ENCODE measurements at places on chromosomes 7 and 10.

DNA sequence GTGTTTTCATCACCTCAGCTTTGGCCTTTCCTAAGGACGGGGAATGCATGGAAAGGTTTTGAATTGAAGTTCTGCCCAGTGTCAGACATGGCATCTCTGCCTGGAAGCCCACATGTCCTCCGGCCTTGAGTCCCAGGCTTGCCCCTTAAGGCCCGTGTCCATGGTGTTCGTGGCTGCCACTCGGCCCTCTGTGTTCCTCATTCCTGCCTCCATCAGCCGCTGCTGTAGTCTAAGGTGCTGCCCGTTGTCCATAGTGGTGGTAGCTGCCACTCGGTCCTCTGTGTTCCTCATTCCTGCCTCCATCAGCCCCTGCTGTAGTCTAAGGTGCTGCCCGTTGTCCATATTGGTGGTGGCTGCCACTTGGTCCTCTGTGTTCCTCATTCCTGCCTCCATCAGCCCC is 180.7 kb upstream of the SHH start:
- no peak for DNase-seq

DNA sequence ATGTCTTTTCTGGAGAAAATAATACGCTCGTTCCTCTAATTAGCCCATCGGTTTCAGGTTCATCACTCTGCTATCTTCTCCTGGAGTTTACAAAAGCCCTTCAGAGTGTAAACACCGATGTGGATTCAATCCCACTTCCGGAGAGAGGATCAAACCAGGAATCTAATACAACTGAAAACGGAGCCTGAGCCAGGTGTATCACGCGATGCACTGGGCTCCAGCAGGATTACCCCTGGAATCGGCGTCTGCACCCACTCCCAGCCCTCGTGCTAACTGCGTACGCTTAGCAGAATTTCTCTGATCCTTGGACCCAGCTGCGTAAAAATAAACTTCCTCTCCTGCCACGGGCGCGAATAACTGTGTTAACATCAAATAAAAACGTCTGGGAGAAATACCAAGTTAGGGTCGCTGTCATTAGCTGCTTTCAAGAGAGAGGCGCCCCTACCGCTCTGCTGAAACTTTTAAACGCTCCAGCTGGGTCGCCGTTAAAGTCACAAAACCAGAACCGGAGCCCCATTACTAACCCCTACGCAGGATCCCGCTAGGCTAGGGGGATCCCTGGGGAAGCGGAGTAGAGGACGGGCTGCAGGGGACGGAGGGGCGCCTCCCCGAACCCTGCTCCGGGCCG is 502 bp downstream of the ZNF3 start:
- no peak for DNase-seq

DNA sequence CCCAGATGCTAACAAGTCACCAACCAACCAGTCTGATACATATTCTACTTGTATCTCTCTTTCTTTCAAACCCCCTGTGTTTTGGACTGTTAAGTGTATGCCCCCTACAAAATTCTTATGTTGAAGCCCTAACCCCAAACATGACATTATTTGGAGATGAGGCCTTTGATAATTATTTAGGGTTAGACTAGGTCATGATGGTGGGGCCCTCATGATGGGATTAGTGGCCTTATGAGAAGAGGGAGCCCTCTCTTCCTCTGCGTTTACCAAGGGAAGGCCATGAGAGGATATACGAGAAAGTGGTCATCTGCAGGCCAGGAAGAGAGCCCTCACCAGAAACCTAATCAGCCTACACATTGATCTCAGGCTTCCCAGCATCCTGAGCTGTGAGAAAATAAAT is 2.5 kb downstream of the RAPGEF5 start:
- DNase-seq, result no peak

DNA sequence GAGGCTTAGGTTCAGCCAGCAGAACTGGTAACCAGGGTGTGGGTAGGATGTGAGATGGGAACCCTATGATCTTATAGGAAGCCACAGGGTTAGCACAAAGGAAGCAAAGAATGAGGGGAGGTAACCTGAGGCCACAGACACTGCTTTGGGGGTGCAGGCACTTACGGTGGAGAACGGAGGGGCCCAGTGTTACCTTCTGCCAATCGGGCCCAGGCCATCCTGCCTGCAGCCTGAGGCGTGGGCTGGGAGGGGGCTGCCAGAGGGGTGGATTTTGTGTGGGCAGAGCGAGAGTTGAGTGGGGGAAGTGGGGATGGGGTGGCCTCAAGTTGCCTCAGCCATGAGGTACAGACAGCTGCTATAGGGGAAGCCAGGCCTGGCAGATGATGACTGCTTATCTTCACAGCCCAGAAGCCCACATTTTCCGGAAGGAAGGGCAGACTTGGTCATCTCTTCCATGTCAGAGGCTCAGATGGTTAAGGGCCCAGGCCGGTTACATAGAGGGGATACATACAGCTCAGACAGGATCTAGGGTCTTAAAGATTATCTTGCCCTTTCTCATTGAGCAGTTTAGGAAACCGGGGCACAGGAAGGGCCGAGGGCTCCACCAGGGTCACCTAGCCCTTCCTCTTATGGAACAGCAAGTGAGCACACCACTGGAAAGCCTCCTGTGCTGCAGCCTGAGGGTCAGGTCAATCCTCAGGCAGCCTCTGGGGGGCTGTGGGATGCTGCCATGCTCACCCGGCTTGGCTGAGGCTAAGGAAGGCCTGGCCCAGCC is 24.4 kb upstream of the VSIR start:
- DNase-seq, result no peak

- DNase-seq, result no peak
Measured at GRCh38 chr10:61653699-61654098, 9.0 kb upstream of the CABCOCO1 start.

GRCh38 chr10:132564249-132564605 is 26.6 kb downstream of the INPP5A start:
- DNase-seq, result no peak

- DNase-seq, result no peak
Measured at GRCh38 chr7:116325517-116325916, 115.2 kb downstream of the TES start.

- peak; percentile 76 for DNase-seq
Measured at GRCh38 chr7:112205343-112206237, 609 bp downstream of the DOCK4 start.

DNA sequence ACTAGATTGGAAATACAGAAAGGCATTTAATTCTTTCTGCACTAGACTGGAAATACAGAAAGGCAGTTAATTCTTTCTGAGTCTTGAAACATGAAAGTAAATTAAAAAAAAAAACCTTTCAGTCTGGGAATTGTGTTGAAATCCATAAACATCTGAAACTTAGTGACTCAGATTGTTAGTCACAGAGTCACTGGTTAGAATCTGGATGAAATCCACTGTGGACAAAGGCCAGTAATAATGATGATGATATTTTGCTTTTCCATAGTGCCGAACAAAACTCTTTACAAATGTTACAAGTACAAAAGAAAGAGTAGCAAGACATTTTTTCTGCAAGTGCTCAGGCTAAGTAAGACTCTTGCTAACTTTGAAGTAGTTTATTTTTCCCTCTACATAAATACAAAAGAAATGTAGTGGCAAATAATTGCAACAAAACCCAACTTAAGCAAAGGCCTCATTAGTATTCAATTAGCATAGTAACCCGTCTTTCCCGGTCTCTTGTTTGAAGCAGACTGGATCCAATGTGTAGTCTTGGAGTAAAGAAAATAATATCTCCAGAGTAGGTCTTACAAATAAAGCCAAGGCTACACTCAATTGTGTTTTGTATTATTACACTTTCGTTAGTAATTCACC is 5.8 kb upstream of the PRTFDC1 start:
- no peak for DNase-seq

- no peak for DNase-seq
Measured at GRCh38 chr7:95793658-95794057, 21.3 kb downstream of the DYNC1I1 start.

DNA sequence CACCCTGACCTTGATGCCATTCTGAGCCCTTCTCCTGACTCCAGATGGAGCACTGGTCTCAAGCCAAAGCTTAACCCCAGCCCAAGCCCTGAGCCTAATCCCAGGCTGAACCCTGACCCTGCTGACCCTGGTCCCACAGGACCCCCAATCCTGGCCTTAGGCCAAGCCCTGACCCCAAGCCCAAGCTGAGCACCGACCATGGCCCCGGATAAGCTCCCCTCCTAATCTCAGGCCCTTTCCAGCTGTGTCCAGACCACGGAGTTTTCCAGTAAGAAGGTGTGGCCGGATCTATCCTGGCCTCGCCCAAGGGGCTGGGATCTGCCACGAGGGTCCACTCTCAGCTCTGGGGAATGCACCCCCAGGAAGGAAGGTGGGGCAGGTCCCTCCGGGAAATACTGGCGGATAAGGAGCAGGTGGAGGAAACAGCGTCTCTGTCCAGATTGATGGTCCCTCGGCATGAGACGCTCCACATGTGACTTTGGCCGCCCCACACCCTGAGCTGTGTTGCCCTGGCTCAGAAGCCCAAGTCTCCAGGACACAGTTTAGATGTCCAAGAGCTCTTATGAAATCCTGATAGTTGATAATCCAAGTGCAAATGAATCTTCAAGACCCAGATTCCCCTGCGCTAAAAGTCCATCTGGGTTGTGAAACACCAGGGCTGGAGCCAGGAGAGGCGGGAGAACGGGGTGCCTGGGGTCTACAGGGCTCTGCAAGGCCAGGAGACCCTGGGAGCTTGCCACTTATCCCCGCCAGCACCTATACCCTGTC is 10.4 kb downstream of the ELN start:
- no peak for DNase-seq

GRCh38 chr10:570628-571163 is 118.8 kb downstream of the DIP2C start:
- no peak for DNase-seq

DNA sequence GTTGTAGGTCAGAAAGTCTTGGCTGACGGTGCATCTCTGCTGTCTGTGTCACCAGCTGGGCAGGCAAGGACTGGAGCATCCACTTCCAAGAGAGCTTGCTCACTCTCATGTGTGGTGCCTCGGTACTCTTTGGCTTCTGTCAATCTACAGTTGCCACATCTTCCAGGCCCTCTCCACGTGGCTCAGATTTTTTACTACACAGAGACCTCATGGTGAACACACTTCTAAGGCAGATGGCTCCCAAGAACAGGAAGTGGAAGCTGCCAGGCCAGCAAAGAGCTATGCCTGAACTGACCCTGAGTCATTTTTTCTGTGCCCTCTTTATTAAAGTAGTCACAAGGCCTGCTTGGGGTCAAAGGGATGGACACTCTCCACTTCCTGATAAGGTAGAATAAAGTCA is 351.5 kb upstream of the AUTS2 start:
- DNase-seq, result no peak

DNA sequence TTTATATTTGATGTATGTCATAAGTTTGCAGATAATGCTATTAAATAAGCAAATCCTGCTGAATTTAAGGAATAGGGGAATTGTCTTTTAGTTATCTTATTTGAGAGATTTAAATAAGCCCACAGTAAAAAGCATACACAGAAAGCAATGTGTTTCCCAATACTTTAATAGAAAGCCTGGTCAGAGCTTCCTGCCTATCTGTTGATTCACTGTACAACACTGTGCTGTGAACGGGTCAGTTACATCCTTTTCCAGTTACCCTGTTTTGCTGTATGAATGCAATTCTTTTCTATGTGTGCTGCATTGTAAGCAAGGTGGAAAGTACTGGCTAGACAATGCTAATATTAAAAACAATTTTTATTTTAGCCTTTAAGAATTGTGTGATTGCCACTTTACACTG is 81.2 kb downstream of the ANKRD7 start:
- no peak for DNase-seq

GRCh38 chr7:55437375-55437774 is 72.2 kb downstream of the LANCL2 start:
- DNase-seq, result no peak

DNA sequence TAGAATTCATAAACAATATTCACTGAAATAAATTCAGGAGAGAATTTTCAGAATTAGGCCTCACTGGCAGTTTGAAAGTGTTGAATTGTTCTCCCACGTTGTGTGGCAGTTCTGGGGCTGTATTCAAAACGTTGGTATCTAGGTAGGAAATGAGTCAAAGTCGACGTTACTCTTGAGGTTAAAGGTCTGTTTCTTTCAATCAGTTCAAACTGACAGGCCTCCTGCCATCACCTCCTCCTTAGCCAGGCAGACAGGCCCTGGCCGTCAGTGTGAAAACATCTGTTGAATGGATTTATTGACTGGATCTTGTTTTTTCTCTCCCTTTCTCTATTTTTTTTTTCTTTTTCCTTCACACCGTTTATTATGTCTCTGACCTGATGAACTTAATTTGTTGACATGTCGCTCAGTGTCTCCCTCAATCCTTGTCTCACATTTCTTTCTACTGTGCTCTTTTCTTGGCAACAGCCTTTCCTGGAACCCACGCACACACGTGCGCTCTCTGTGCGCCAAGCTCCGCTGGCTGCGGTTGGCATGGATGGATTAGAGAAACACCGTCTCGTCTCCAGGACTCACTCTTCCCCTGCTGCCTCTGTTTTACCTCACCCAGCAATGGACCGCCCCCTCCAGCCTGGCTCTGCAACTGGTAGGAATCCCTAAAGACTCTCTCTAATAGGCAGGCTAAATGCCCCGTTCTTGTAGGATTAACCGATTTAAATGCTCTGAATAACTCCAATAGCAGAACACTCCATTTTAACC is 231.7 kb downstream of the HDAC9 start:
- DNase-seq, result no peak

DNA sequence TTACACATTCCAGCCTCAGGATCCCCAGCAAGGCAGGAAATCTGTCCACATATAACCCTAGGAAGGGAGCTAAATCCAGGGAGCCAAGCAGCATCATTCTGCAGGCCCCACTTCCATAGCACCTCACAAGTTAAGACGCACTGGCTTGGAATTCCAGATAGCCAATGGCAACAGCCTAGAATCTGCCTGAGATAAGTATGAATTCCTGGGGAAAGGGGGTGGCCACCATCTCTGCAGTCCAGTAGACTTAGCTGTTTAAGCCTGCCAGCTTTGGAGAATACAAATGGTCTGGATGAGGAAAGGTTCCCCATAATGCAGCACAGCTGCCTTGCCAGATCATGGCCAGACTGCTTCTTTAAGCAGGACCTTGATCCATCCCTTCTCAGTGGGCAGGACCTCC is 179.4 kb upstream of the PRSS1 start:
- DNase-seq, result no peak

GRCh38 chr10:129058664-129059155 is 408.3 kb upstream of the MGMT start:
- no peak for DNase-seq

DNA sequence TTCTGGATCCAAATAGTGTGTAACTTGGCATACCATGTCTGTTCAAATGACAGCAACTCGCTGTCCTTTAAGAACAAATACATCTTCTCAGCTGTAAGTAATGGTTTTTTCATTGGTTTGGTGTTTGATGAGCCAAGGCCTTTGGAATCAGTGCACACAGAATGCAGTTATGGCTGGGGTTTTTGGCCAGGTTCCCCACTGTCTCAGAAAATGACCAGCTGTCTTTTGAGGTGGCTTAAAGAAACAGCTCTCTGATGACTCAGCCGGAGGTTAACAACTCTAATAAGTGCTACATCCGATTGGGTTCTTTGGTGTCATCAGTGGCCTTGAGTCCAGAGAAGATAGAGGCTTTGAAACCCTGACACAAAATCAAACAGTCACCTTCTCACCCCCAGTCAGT is 688.4 kb downstream of the REEP3 start:
- DNase-seq, result no peak

DNA sequence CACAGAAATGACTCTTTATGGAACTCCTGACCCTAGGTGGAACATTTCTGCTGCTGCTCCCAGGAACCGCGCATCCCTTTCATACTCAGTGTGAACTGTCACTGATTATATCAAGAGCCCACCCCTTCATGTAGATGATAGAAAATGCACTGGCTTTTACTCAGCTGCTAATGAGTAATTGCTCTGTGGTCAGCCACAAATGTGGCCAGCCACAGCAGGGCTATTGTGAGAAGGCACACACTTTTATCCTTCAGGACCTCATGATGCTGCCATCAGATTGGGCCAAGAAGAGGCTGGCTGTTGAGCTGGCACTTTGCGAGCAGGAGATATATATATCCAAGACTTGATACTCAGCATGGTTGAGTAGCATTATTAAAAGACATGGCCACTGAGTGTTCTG is 124.7 kb downstream of the CFAP58 start:
- DNase-seq, result no peak
